Myocyte (in vitro differentiated cells): ENCODE measurements at places on chromosomes 11 and 22.

DNA sequence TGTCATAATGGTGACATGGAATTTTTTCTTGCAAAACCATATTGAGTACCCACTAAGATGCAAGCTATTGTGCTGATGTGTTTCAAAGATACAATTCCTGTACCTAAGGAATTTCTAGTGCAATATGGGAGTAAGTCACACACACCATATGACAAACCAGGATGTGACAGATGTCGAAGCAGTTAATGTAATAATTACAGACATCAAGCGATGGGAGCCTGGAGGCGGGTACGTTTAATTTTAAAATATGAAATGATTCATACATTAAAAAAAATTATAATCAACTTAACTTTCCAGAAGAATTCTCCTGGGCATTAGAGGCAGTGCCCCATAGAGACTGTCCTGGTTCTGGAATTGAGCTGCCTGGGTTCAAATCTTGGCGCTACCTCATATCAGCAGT lies 6.0 kb downstream of the SYCE3 start:
- DNase-seq: no peak

GRCh38 chr11:104531075-104531474 lies 367.1 kb upstream of the PDGFD start:
- DNase-seq: peak; percentile 13

DNA sequence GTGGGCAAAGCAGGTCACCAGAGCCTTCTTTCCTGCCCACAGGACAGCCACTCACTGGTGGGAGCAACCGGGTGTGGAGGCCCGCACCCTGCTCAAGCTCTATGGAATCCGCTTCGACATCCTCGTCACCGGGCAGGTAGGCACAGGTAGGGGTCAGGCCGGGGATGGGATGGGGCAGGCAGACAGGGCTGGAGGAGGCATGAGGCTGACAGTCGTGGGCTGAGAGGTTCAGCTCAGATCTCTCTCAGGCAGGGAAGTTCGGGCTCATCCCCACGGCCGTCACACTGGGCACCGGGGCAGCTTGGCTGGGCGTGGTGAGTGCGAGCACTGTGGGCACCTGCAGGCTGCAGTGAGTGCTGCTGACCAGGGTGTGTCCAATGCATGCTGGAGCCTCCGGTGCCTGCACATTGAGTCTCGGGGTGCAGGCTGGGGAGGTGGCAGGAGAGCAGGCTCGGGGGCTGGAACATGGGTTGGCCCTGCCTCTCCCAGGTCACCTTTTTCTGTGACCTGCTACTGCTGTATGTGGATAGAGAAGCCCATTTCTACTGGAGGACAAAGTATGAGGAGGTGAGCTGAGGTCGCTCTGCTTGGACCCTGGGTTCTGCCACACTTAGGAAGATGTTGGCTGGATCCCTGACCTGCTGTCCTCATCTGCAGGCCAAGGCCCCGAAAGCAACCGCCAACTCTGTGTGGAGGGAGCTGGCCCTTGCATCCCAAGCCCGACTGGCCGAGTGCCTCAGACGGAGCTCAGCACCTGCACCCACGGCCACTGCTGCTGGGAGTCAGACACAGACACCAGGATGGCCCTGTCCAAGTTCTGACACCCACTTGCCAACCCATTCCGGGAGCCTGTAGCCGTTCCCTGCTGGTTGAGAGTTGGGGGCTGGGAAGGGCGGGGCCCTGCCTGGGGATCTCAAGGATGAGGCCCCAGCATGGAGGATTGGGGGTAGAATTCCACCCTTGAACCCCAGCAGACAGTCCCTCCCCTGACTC lies 6.3 kb downstream of the SLC7A4 start:
- DNase-seq: no peak

GRCh38 chr11:11478687-11479086 lies 125.6 kb upstream of the CSNK2A3 start:
- no peak for DNase-seq

GRCh38 chr11:766106-766935 lies 11.0 kb downstream of the GATD1 start:
- DNase-seq: no peak

GRCh38 chr11:59767225-59767611 lies 12.0 kb downstream of the STX3 start:
- DNase-seq: no peak

DNA sequence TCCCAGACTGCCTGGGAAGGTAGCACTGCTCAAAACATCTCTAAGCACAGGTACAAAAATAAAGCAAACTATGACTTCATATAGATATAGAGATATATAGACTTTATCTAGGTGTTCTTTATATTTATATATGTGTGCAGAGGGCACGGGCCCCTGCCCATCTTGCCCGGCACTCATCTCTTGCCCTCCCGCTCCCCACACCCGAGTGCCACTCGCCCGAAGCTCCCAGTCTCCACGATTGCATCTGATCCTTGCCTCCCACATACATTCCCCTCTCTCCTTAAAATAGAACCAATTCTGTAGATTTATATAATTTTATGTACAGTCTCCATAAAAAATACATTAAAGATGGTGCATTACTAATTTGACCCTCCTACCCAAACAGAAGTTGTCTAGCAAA lies 55.5 kb downstream of the IGSF9B start:
- DNase-seq: no peak

- DNase-seq: no peak
These were observed 39.8 kb upstream of the TOP3B start for GRCh38 chr22:22022255-22022840.

- no peak for DNase-seq
These were observed 1.7 kb downstream of the E2F8 start for GRCh38 chr11:19239039-19239438.

DNA sequence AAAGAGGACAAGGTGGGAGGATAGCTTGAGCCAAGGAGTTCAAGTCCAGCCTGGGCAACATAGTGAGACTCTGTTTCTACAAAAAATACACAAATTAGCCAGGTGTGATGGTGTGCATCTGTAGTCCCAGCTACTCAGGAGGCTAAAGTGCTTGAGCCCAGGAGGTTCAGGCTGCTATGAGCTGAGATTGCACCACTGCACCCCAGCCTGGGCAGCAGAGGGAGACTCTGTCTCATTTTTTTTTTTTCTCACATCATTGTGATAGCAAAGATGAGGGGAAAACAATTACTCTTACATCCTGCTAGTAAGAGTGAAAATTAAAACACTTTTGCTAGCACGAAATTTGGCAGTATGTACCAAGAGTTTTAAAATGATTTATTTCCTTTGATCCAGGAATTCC lies 463.7 kb downstream of the TMEM135 start:
- no peak for DNase-seq

GRCh38 chr11:16863389-16863788 lies 124.9 kb downstream of the C11orf58 start:
- DNase-seq: no peak

DNA sequence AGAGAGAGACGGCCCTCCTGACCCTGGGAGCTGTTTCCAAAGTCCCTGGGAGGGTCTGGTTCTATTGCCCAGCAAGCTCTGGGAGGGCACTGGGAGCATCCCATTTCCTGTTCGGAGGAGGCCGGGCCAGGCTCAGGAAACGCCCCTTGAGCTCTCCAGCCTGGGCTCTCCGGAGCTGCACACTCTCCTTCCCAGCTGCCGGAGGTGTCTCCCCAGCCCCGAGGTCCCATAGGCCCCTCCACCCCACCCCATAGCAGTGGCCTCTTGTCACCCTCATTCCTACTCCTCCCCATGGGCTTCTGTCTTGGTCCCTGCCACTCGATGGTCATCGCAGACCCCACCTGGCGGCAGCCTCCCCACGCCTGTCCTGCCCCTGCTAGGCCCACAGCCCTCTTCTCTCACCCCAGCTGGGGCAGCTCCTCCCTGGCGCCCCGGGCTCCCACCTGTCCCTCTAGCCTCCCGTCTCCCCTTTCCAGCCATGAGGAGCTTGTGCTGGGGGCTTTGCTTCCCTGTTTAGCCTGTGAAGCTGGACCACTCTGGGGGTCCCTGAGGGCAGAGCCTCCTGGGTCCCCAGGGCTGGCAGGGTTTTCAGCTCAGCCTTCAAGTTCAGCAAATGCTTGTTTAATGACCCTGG lies 2.8 kb downstream of the TSPAN32 start:
- no peak for DNase-seq

- DNase-seq: no peak
These were observed 7.1 kb downstream of the SFI1 start for GRCh38 chr22:31503211-31503964.

DNA sequence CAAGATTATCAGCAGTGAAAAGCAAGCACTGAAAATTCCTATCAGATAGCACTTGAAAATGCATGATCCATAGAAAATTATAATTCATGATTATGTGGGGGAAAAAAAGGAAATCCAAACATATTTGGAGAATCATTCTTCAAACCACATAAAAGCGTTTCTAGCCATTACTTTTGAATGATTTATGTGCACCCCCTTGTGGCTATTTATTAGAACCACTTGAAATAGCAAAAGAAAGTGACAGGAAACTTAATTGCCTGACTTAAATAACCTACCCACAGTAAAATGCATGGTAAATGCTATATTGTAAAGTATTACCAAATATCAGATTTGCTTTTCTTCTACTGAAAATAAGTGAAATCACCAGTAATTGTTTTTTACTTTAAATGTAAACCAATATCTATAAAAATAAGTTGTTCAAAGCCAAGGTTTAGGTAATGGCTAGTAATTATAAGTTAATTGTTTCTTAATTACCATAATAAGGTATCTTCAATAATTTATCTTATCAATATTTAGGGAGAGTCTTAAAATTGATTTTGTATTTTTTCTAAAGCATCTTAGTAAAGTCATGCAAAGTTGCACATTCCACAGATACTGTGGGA lies 168.5 kb downstream of the ARHGAP42 start:
- peak; percentile 65 for DNase-seq

GRCh38 chr22:29457730-29458129 lies 19.3 kb downstream of the RFPL1 start:
- peak; percentile 23 for DNase-seq

GRCh38 chr11:104442321-104442720 lies 278.4 kb upstream of the PDGFD start:
- DNase-seq: no peak

- DNase-seq: no peak
These were observed 54.1 kb downstream of the CELSR1 start for GRCh38 chr22:46483353-46483752.

- no peak for DNase-seq
These were observed 86.0 kb downstream of the C11orf87 start for GRCh38 chr11:109507836-109508561.

DNA sequence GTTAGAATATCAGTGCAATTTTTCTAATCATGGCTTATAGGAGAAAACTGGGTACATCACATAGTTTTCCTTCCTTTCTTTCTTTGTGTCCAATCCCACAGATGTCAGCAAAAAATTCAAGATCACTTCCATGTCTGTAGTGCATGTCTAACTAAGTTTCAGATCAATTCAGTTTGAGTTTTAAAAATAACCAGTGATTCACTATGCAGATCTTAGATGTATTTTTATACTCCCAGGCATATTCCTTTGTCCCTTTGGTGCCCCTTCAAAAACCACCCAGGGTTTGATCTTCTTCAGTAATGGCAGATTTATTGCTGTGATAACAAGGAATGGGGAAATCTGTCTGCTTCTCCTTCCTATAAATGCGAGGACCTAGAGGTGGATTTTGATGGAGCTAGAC lies 915.6 kb downstream of the METTL15 start:
- DNase-seq: peak; percentile 41

DNA sequence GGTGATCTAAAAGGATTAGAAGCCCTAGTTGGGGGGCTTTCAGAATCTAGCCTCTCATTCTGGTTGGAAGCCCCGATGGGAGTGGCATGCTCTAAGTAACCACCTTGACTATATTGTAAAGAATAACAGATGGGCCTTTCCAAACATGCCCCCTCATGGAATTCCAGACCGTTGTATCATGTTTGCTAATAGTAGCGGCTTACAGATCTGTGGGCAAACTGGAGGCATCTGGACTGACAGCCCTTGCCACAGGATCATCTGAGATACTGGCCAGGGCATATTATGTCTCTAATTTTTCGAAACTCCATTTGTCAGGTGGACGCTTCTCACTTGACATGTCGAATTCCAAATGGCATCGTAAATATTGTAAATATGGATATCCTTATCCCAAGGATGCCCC lies 10.5 kb downstream of the APIP start:
- peak; percentile 49 for DNase-seq

DNA sequence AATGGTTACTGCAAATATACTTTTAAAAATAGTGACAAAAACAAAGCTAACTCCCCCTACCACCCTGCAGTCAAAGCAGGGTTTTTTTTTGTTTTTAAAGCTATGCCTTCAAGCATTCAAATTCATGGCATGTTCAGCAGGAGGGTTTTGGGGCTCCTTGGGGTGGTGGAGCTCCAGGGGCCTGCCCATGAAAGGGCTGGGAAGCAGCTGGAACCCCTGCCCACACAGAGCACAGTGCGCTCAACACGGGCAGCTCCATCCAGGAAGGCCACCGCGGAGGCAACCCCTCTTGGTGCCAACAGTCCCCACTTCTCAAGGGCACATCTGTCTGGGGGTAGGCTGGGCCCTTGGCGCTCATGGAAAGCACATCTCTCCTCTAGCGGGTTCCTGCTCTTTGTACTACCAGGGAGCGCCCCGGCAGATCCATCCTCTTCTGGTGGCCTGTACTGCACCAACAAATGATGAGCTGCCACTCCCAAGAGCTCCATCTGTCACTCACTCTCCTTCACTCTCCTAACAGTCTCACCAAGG lies 16.6 kb upstream of the PHLDA2 start:
- no peak for DNase-seq

- DNase-seq: no peak
These were observed 5.7 kb upstream of the TMEM41B start for GRCh38 chr11:9320047-9320446.

GRCh38 chr11:9760193-9760575 lies 96.3 kb downstream of the SWAP70 start:
- peak; percentile 98 for DNase-seq

DNA sequence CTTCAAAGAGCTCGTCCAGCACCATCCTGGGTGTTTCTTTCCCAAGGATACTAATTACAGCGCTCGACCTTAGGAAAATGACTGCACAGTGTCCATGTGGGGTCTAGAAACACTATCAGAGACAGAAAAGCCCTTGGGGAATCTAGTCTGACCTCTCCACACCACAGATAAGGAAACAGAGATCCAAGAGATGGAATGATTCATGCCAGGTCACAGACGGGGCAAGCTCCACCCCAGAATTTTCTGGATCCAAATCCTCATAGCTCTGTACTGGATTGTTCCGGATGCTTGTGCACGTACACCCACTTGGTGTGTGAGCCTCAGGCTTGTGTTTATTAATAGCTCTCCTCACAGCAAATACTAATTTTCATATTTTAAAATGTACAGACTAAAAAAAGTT lies 11.3 kb downstream of the ABTB2 start:
- peak; percentile 87 for DNase-seq

GRCh38 chr11:4682623-4683419 lies 14.8 kb downstream of the OR51E2 start:
- no peak for DNase-seq

DNA sequence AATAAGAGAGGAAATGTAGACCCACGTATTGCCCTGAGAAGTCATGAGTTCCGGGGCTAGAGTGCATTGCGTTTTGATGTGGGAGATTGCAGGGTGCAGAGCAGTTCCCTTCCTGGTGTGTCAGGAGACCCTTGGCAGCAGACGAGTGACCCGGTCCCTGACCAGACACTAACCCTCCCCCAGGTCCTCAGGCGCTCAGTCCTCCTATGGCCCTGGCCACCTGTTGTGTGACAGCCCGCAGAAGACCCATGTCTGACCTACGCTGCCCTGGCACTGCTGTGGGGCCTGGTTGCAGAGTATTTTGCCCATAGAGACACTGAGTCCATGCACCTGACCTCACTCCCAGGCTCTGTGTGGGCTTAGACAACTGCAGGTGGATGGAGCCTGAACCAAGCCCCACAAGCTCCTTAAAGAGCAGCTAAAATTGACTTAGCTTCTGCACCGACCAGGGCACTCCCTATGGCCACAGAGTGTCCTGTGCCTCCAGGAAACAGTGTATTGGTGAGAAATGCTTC lies 833.8 kb downstream of the TBC1D22A start:
- DNase-seq: peak; percentile 25
